ENCODE measurements at places on chromosomes 4 and X.

DNA sequence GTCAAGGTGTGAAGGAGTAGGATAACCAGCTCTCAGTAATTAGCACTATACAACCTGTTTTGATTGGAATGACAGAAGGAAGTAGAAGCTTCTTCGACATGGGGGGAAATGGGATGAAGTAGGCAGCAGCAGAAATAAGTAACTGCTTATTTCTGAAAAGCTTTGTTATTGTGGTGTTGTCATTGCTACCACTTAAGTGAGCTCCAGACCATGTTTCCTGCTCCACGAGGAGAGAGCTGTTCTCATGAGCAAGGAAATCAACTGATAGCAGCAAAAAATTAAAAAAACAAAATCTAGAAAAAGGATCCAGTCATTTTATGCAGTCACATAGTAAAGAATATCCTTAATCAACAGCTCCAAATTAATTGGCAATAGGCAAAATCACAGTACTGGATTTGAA, 106.1 kb upstream of the TLL1 start:
- H3K27ac ChIP-seq, result no peak overlapping the region
- no peak overlapping the region for H3K4me3 ChIP-seq
- no peaks in the 10 kb centered on the region for H3K27me3 ChIP-seq
- DNase-seq, result no peak

- peaks cover 25% of the 10 kb centered on the region for H3K4me1 ChIP-seq
- H3K4me3 ChIP-seq, result no peak overlapping the region
Measured at GRCh38 chr4:38612646-38613414, 51.2 kb upstream of the KLF3 start.

DNA sequence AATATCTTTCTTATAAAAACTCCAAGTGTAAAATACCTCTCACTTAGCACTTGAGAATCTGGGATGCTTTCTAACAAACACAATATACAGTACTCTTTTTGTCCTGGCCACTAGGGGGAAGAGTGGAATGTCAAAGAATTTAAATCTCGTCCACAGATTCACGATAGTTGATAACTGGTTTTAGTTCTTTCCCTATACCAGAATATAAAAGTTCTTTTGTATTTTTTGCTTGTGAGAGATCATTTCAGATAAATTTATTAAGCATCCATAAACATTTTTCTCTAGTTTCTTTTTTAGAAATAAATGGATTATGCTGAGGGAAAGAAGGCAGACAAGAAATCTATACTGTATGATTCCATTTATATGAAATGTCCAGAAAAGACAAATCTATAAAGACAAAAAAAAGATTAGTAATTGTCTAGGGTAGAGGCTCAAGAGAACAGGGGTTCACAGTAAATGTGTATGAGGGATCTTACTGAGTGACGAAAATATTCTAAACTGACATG, 50.4 kb downstream of the MGARP start:
- H3K27me3 ChIP-seq, result no peaks in the 10 kb centered on the region
- no peak overlapping the region for H3K4me3 ChIP-seq
- no peak overlapping the region for H3K27ac ChIP-seq

GRCh38 chr4:53852343-53852742, 212.1 kb downstream of the CHIC2 start:
- H3K4me1 ChIP-seq, result no peaks in the 10 kb centered on the region
- H3K27me3 ChIP-seq, result no peaks in the 10 kb centered on the region
- H3K4me3 ChIP-seq, result no peak overlapping the region

- no peaks in the 10 kb centered on the region for H3K36me3 ChIP-seq
- no peak for DNase-seq
- H3K4me1 ChIP-seq, result no peaks in the 10 kb centered on the region
- H3K27ac ChIP-seq, result no peak overlapping the region
- H3K27me3 ChIP-seq, result no peaks in the 10 kb centered on the region
Measured at GRCh38 chr4:54173281-54173912, 55.7 kb upstream of the PDGFRA start.

DNA sequence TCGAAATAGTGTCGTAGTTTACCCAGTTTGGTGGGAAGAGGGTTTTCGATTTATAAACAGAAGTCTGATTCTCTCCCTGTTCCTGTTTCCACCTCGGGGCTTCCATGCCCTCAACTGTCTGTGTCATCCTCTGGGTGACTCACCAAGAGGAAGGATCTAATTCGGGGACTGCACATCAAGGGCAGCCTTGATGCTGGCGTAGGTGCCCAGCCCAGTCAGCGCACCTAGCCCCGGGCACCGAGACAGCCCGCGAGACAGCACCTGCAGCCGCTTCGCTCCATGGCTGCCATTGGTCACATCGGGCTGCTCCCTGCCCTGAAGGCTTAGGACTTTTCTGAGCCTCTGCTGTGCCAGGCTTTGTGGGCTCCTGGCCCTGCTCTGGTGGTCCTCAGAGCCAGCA, 7.7 kb downstream of the ABCD1 start:
- no peak for DNase-seq
- peaks cover 12% of the 10 kb centered on the region for H3K36me3 ChIP-seq

DNA sequence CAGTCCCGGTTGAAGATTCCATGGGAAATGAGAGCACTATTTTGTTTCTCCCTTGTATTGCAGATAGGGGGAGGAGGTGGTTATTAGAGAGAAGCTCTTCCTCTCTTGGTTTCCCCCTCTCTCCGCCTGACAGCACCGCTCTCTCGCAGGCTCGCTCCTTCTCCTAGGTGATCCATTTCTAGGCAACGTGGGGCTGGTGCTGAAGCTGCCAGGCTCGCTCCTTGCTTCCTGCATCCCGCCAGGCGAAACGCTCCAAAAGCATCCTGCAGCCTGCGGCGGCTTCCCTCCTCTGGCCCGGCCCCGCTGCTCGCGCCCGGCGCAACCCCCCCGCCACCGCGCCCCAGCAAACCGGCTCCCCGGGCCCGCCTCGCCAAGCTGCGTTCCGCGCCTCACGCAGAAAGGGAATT, at the start of gene GRID2:
Gene GRID2, plus strand, starts transcription at position 346 of the 407 bp plus-strand sequence.
- peaks cover 17% of the 10 kb centered on the region for H3K27me3 ChIP-seq
- no peak within 1 kb of the TSS for H3K27ac ChIP-seq
- no peaks in the 10 kb centered on the region for H3K4me1 ChIP-seq
- DNase-seq, result no peak
- no peak within 1 kb of the TSS for H3K4me3 ChIP-seq

GRCh38 chr4:125505621-125506020, 190.9 kb downstream of the FAT4 start:
- no peaks in the 10 kb centered on the region for H3K36me3 ChIP-seq
- no peaks in the 10 kb centered on the region for H3K27me3 ChIP-seq
- H3K4me1 ChIP-seq, result no peaks in the 10 kb centered on the region
- H3K4me3 ChIP-seq, result no peak overlapping the region
- DNase-seq, result no peak

- no peak overlapping the region for H3K27ac ChIP-seq
- no peaks in the 10 kb centered on the region for H3K4me1 ChIP-seq
- no peaks in the 10 kb centered on the region for H3K36me3 ChIP-seq
- H3K27me3 ChIP-seq, result no peaks in the 10 kb centered on the region
Measured at GRCh38 chr4:137688651-137689050, 156.4 kb upstream of the PCDH18 start.

DNA sequence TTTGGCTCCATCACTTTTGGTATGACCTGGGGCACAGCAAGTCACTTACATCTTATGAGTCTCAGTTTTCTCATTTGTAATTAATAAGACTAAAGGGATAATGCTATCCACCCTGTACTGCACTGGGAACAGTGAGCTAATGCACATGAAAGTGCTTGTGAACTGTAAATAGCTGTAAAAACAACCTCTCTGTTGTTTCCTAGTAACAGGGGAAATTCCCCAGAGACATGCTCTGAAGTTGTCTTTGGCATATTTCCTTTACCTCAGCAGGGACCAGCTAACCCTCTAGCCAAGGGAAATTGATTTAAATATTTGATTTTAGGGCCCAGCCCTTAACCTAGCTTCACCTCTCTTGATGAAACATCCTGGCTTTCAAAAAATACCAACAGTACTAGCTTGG, 6.1 kb upstream of the CYSLTR1 start:
- H3K4me1 ChIP-seq, result peaks cover 18% of the 10 kb centered on the region
- H3K36me3 ChIP-seq, result no peaks in the 10 kb centered on the region
- H3K27ac ChIP-seq, result peak overlapping the region; percentile 43

DNA sequence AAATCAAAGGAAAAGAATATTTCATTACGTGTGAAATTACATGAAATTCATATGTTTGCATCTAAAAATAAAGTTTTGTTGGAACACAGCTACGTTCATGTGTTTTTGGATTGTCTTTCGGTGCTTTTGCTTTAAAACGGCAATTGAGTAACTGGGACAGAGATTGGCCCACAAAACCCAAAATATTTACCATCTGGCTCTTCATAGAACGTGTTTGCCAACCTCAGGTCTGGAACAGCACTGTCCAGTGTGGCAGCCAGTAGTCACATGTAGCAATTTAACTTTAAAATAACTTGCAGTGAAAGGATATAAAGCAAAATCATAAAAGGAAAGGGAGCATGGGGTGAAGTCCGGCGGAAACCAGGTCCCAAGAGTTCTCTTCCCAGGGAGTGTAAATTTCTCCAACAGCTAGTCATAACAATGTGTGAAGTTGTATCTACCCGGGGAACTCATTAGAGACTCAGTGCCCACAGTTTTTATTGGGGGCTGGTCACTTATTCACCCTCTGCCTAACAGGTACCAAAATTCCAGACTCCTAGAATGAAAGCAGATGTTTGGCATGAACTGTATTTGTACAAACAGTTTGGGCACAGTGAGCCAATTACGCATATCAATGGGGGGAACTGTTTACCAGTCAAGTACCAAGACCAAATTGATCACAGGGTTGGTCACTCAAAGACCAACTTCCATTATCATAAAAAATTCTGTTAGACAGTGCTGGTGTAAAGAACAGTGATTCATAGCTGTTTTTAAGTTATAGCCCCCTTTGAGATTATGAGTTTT, 10.3 kb downstream of the OCIAD1 start:
- peaks cover 72% of the 10 kb centered on the region for H3K36me3 ChIP-seq
- no peak overlapping the region for H3K27ac ChIP-seq
- no peaks in the 10 kb centered on the region for H3K27me3 ChIP-seq
- no peaks in the 10 kb centered on the region for H3K4me1 ChIP-seq
- no peak overlapping the region for H3K4me3 ChIP-seq

DNA sequence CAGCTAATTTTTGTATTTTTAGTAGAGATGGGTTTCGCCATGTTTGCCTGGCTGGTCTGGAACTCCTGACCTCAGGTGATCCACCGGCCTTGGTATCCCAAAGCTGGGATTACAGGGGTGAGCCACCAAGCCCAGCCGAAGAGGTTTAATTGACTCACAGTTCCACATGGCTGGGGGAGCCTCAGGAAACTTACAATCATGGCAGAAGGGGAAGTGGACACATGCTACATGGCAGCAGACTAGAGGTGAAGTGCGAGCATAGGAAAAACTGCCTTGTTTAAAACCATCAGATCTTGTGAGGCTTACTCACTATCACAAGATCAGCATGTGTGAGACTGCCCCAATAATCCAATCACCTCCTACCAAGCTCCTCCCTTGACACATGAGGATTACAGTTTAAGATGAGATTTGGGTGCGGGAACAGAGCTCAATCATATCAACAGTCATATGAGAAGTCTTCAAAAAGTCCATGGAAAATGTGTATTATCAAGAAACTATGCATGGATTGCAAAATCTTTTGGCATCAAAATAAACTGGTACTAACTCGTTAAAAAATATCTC, 25.8 kb upstream of the RPL39 start:
- no peak for DNase-seq
- H3K4me1 ChIP-seq, result peaks cover 3% of the 10 kb centered on the region
- H3K4me3 ChIP-seq, result no peak overlapping the region
- no peak overlapping the region for H3K27ac ChIP-seq
- no peaks in the 10 kb centered on the region for H3K36me3 ChIP-seq

GRCh38 chr4:184978211-184978610, 40.1 kb upstream of the HELT start:
- H3K27ac ChIP-seq, result no peak overlapping the region
- H3K36me3 ChIP-seq, result no peaks in the 10 kb centered on the region
- no peak overlapping the region for H3K4me3 ChIP-seq
- no peaks in the 10 kb centered on the region for H3K27me3 ChIP-seq

DNA sequence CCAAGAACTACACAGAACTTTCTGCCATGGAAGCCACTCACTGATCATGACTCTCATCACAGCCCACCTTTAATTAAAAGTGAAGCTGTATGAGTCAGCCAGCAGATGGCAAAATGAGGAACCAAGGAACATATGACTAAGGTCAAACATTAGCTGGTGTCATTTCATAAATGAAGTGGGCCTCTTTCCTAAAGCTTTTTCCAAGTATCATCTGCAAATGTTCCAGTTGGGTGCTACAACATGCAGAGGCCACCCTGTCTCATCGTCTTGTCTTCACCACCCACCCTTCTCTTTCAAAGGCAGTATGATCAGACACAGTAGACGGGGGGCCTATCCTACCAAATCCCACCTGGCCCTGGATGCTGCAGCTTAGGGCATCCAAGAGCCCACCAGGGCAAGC, 9.2 kb upstream of the EOLA1 start:
- H3K4me3 ChIP-seq, result no peak overlapping the region
- H3K36me3 ChIP-seq, result no peaks in the 10 kb centered on the region
- no peak for DNase-seq
- no peak overlapping the region for H3K27ac ChIP-seq
- no peaks in the 10 kb centered on the region for H3K27me3 ChIP-seq
- peaks cover under 1% of the 10 kb centered on the region for H3K4me1 ChIP-seq

DNA sequence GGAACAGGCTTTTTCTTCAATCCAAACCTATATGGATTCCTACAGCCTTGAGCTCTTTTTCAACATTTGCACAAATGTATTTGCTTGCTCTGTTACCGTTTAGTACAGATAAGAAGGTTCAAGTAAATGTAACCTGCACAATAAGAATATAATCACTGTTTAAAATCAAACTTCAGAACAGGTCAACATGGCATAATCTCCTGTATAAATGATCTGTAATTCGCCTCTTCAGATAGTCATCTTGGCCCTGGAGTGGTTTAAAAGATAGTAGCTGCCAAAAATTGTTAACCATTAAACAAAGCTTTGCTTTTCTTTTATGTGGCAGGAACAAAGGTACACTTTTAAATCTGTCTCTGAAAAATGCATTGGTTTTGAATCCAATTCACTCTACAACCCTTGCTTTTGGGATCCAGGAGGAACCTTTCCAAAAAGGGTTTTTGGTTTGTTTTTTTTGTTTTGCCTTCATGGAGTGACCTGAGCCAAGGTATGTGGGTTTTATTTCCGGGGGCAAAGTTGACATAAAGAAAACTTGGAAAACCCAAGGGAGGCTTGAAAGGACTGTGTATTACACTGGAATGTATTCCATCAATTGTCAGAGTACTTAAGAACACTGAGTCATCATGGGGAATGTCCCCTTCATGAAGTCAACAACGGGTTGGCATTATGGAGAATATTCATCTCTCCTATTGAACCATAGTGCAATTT, 210.4 kb upstream of the HCCS start:
- H3K4me1 ChIP-seq, result no peaks in the 10 kb centered on the region
- H3K4me3 ChIP-seq, result no peak overlapping the region
- H3K36me3 ChIP-seq, result no peaks in the 10 kb centered on the region
